ENCODE measurements at places on chromosomes 16 and 17.

DNA sequence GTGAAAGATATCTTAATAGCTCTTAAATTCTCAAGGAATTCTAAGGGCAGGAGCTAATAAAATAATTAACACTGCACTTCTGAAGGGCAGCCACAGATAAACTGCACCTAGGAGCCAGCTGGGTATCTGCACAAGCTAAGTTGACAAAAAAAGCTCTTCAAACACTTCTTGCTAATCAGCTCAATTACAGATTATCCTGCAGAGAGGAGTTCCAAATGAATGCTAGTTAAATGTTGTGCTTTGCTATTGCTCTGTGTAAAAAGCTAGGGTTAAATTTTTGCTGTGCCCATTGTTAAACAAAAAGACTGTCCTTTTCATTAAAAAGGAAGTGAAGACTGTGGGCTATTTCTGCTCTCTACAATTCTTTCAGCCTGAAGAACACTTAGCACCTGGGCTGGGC lies 158.5 kb upstream of the SHISA6 start:
- DNase-seq: no peak

DNA sequence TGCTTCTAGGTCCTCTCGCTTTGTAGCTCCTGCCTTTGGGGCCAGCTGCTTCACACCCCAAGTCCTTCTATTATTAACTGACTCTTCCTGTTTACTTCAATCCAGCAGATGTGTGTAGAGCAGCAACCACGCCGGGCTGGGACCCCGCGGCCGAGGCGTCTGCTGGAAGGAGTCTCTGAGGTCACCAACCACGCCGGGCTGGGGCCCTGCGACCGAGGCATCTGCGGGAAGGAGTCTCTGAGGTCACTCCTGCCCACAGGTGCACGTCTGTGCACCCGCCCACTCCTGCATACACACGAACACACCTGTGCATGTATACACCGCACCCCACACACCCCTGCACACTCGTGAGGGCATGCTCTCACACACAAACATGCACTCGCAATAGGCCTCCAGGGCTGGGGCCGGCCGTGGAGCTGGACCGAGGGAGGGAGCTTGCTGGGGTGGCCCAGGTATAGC lies 7.8 kb upstream of the TEX19 start:
- DNase-seq: no peak

- DNase-seq: no peak
Observed at GRCh38 chr16:55385359-55385758, 61.4 kb downstream of the IRX6 start.

- no peak for DNase-seq
Observed at GRCh38 chr16:69482410-69482991, 58.1 kb downstream of the CYB5B start.

- no peak for DNase-seq
Observed at GRCh38 chr17:45132320-45132571, at the start of gene PLCD3. PLCD3 (minus strand) TSS chr17:45132515; CDS start chr17:45132410, 105 bp downstream.

DNA sequence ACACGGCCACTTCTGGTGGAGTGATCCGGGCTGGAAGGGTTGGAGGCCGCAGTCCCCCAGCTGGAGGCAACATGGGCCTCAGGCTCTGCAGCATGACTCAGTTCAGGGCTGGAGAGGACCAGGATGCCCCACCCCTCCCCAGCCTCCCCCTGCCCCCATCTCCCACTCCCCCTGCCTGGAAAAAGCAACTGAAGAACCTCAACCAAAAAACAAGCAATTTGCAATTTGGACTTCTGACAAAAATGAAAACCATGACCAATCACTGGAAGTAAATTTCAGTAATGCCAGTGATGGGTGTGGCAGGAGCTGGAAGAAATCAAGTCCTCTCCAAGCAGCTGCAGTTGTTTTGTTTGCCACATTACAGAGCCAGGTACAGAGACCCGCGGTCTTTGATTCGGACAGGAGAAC lies 6.6 kb upstream of the MIF4GD start:
- no peak for DNase-seq

DNA sequence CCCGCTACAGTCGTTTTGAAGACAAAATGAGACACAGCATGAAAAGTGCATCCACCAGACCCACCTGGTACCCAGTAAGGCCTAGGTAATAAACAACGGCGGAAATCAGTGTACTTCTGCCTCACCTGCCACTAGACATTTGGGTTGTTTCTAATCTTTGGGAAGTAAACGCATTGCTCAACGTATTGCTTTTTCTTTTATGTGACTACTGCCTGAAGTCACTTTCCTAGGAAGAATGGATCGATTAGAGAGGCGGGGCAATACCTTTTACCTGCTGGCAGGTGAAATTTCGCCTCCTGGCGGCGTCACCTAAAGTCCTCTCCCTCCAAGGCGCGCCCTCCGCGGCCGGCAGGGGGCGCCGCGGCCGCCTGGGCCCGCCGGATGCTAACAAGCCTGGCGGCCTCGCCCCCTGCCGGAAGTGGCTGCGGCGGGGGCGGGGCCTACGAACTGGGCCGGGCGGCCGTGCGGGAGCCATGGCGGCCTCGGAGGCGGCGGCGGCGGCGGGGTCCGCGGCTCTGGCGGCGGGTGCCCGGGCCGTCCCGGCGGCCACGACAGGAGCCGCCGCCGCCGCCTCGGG lies at the start of gene ATMIN:
ATMIN (plus strand) TSS at position 445 of the 577 bp plus-strand sequence; CDS start at position 474, 29 bp downstream.
- peak; percentile 78 for DNase-seq

GRCh38 chr17:36063786-36064541 lies at the start of gene CCL18:
CCL18 (plus strand) TSS chr17:36064272; CDS start chr17:36064343, 71 bp downstream.
- DNase-seq: no peak

DNA sequence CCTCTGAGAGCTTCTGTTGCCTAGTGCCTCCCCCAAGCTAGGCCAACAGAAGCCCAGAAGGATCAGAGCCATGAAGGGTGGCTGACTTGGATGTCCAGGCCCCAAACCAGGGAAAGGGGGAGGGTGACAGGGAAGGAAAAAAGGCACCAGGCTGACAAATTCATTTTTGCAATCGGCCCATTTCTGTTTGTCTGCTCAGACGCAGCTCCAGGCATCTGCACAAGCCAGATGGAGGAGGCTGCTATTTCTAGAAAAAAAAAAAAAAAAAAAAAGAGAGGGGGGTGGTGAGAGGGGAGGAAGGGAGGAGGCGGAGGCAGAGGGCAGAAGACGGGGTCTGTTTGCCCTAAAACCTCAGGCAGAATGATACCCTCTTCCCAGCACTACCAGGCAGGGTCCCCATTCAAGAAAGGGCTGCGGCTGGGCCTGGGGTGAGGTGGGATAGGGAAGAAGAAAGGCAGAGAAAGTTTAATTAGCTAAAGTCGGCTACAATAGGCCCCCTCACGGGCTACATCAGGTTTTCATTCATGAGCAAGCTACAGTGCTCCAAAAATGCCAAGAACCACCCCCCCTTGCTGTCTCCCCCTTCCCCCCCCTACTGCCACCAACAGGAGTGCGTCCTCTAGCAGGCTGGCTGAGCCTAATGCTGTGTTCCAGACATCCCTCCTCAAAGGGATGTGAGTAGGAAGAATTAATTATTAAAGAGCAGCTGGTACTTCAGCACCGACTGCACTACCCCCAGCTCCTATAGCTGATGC lies 2.4 kb downstream of the HDAC5 start:
- no peak for DNase-seq

DNA sequence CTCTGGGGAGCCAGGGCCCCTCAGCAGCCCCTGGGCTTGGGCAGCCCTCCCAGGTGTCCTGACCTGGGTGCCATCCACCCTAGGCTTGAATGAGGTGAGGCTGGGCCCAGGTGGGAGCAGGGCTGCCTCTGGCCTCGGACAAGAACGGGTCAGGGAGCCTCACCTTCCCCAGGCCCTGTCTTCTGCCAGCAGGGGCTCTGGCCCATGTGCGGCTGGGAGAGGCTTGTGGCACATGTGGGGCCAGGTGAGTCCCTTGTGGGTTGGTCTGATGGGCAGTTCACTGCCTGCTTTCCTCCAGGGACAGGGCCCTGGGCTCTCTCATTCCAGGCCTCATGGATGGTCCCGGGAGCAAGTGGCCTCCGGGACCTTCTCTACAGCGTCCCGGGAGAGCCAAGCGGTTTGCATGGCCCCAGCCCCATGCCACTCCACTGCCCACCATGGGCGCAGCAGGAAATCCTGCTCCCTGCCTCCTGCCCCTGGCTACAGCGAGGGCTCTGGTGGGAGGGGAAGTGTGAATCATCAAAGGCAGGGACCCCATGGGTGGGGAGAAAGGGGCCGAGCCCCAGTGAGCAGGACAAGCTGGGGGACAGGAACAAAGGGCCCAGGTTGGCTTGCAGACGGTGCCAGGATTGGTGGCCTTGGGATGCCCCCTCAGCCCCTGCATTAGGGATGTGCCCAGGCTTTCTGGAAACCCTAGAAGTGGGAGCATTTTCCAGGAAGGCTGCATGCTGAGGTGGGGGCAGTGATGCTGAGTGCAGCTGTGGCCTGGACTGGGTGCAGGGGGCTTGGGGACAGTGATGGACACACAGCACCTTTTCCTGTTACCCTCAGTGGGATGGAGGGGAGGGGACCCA lies 12.2 kb downstream of the VASN start:
- DNase-seq: no peak

- DNase-seq: no peak
Observed at GRCh38 chr17:76477576-76477975, 10.2 kb downstream of the AANAT start.

DNA sequence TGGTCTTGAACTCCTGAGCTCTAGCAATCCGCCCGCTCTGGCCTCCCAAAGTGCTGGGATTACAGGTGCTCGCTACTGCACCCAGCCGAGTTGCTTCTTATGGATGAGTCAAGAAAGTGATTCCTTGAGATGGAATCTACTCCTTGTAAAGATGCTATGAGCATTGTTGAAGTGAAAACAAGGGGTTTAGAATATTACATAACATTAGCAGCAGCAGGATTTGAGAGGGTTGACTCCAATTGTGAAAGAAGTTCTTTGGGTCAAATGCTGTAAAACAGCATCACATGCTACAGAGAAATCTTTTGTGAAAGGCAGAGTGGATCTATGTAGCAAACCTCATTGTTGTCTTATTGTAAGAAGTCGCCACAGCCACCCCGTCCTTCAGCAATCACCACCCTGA lies 72.7 kb downstream of the NT5M start:
- no peak for DNase-seq

GRCh38 chr16:50067290-50067853 lies 1.6 kb downstream of the HEATR3 start:
- no peak for DNase-seq

GRCh38 chr17:46092991-46093390 lies 93.9 kb downstream of the STH start:
- no peak for DNase-seq

DNA sequence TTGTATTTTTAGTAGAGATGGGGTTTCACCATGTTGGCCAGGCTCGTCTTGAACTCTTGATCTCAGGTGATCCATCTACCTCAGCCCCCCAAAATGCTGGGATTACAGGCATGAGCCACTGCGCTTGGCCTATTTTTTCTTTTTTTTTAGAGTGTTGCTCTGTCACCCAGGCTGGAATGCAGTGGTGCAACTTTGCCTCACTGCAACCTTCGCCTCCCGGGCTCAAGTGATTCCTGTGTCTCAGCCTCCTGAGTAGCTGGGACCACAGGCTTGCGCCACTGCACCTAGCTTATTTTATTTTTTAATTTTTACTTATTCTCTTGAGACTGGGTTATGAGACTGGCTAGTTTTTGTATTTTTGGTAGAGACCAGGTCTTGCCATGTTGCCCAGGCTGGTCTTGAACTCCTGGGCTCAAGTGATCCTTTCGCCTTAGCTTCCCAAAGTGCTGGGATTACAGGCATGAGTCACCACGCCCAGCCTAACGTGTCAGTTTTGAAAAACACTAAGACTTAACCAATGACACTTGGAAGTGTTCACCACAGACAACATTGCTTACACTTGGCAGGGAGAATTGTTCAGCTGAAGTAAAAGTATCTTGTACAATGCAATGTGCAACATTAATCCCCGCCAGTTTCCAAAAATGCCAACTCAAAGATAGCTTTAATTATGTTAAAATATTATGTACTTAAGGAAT lies 26.9 kb downstream of the ATAD5 start:
- no peak for DNase-seq

GRCh38 chr17:63774969-63775265 lies 947 bp downstream of the DDX42 start:
- no peak for DNase-seq

GRCh38 chr17:3990386-3991127 lies 26.3 kb upstream of the ATP2A3 start:
- DNase-seq: no peak

- DNase-seq: peak; percentile 67
Observed at GRCh38 chr16:71723537-71724319, 773 bp downstream of the PHLPP2 start.

DNA sequence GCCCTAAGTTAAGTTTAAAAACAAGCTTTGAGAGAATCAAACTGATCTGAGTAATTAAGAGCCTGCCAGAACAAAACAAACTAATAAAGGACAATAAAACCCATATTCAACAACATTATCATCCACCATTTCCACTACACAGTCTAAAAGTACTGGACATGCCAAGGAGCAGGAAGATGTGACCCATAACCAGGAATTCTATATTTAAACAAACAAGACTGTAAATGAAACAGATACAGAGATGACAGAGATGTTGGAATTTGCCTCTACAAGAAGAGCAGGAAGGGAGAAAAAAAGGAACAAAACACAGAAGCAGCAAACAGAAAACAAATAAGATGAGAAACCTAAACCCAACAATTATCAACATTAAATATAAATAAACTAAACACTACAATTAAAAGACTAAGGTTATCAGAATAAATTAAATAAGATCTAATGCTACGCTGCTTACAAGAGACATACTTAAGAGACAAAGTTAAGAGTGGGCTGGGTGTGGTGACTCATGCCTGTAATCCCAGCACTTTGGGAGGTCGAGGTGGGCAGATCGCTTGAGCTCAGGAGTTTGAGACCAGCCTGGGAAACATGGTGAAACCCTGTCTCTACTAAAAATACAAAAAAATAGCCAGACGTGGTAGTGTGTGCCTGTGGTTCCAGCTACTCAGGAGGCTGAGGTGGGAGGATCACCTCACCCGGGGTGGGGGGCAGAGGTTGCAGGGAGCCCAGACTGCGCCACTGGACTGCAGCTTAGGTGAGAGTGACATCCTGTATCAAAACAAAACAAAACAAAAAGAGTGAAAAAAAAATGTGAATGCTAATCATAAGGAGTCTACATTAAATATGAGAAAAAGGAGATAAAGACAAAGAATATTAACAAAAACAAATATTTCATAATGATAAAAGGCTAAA lies 50.6 kb downstream of the CREBBP start:
- no peak for DNase-seq

GRCh38 chr17:49908782-49909714 lies 59.9 kb upstream of the DLX4 start:
- no peak for DNase-seq

GRCh38 chr16:65388592-65388991 lies 266.7 kb upstream of the CDH11 start:
- no peak for DNase-seq

GRCh38 chr17:13084420-13084819 lies 66.6 kb upstream of the ELAC2 start:
- DNase-seq: no peak

Data from stimulated activated CD8-positive, alpha-beta memory T cell treated with anti-CD3 and anti-CD28 coated beads, Interleukin-15, amount 100 ng/mL, for 24 hours (primary cell).